Thymus (tissue), 14 donors: ENCODE measurements at places on chromosomes 2 and 18.

DNA sequence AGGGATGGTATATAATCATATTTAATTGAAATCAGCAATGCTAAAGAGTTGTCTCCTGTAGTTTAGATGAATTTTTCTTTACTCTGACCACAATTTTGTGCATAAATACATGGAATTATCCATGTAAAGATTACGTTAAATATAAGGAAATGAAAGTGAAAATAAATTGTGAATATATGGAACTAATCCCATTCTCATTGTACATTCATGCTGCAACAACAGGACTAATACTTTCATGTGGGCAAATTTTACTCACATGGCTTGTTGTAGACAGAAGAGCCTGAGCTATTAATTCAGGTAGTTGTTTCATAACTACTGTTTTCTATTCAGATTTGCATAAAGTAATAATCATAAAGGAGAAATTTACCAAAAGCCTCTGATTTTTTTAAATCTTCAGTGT is 357.8 kb downstream of the ARHGAP15 start:
- no peaks in the 10 kb centered on the region for H3K27me3 ChIP-seq
- no peak for DNase-seq
- peaks cover 11% of the 10 kb centered on the region for H3K36me3 ChIP-seq
- H3K27ac ChIP-seq, result no peak overlapping the region
- H3K4me3 ChIP-seq, result no peak overlapping the region
- H3K4me1 ChIP-seq, result no peaks in the 10 kb centered on the region

DNA sequence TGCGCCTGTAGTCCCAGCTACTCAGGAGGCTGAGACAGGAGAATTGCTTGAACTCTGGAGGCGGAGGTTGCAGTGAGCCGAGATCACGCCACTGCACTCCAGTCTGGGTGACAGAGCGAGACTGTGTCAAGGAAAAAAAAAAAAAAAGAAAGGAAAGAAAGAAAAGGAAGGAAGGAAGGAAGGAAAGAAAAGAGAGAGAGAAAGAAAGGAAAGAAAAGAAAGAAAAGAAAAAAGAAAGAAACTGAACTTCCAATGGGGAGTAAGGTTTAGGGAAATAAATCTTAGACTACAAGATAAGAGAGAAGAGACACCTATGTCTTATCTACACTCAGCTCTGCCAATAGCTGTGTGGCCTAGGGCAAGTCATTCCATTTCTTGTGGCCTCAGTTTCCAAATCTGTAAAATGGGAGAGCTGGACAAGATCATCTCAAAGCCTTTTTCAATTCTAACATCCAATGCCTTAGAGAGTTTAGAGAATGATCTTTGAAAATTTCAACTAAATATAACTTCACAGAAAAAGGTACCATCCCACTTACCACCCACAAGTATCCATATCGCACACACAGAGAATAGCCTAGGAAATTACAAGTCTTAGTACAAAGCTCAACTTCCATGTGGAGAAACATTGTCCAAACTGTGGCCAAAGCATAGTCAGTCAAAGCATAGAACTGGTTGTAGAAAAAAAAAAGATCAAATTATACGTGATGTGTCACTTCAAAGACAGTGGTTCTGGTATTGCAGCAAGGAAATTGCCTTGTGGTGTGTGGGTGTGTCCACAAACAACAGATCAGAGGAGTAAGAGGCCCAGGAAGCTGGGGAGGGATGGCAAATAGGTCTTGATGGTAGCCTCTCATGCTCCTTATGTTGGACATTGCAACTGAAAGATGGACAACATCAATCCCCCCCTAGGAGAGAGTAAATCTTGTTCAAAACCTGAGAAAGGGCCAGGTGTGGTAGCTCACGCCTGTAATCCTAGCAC is 42.4 kb downstream of the SLC14A2 start:
- no peak overlapping the region for H3K4me3 ChIP-seq
- DNase-seq, result no peak
- H3K4me1 ChIP-seq, result peaks cover 3% of the 10 kb centered on the region
- H3K27ac ChIP-seq, result no peak overlapping the region
- no peaks in the 10 kb centered on the region for H3K36me3 ChIP-seq
- H3K27me3 ChIP-seq, result no peaks in the 10 kb centered on the region

GRCh38 chr2:146949400-146949799 is 895.4 kb upstream of the ACVR2A start:
- no peaks in the 10 kb centered on the region for H3K27me3 ChIP-seq
- H3K4me3 ChIP-seq, result no peak overlapping the region
- no peak overlapping the region for H3K27ac ChIP-seq
- no peaks in the 10 kb centered on the region for H3K4me1 ChIP-seq
- DNase-seq, result no peak
- no peaks in the 10 kb centered on the region for H3K36me3 ChIP-seq

GRCh38 chr2:201774546-201774945 is 6.2 kb downstream of the ALS2 start:
- H3K27me3 ChIP-seq, result no peaks in the 10 kb centered on the region
- H3K27ac ChIP-seq, result no peak overlapping the region
- no peak overlapping the region for H3K4me3 ChIP-seq

GRCh38 chr18:23151414-23152099 is 16.3 kb downstream of the CABLES1 start:
- no peaks in the 10 kb centered on the region for H3K27me3 ChIP-seq
- H3K36me3 ChIP-seq, result no peaks in the 10 kb centered on the region
- H3K27ac ChIP-seq, result no peak overlapping the region

DNA sequence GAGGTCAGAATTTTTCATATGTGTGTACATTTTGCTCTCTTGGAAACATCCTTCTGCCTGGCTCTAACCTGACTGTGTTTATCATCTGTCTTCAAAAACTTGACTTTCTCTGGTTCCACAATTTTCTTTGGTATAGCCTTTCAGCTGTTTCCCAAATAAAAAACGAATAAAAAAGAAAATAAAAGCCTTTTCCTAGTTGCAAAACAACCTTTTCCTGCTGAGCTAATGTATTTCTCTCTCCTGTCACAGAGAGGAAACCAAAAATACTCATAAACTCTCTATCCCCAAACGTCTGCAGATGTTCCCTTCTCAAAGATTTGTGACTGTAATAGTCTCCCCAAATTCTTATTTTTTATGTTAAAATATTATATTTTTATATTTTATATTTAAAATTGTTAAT is 505.3 kb upstream of the SLC39A10 start:
- no peak for DNase-seq
- H3K27me3 ChIP-seq, result no peaks in the 10 kb centered on the region
- no peaks in the 10 kb centered on the region for H3K36me3 ChIP-seq

DNA sequence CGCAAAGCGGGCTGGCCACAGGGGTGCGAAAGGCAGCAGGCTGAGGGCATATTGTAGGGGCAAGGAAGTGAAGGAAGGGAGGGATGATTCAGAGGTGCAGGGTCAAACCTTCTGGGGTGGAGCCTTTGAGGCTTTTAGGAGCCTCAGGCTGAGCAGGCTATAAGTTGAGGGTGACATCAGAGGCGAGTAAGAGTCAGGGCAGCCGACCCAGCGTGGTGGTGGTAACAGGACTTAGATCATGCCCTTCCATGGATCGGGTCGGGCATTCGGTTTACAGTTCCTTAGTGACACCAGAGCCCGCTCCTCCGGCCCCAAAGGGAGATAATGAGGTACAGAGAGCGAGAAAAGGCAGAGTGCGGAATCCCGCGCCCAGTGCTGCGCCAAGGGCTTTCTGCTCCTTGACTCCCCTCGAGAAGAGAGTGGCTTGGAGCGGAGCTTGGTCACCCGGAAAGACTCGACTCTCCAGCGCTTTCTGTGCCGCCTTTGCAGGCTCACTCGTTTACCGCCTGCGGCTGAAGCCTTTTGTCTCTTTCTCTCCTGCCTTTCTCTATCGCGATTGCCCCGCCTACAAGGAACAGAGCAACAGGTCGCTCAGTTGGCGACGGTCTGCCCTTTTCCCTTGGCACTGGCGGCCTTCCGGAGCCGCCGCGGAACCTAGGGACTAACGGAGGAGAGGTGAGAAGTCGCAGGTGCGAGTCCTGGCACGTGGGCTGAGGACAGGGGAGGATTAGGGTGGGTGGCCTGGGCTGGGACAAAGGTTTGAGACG is 720 bp downstream of the LBX2 start:
- H3K4me3 ChIP-seq, result no peak overlapping the region
- H3K27me3 ChIP-seq, result peaks cover 76% of the 10 kb centered on the region
- no peak for DNase-seq
- peaks cover 7% of the 10 kb centered on the region for H3K36me3 ChIP-seq
- H3K27ac ChIP-seq, result no peak overlapping the region
- H3K4me1 ChIP-seq, result peaks cover 20% of the 10 kb centered on the region

DNA sequence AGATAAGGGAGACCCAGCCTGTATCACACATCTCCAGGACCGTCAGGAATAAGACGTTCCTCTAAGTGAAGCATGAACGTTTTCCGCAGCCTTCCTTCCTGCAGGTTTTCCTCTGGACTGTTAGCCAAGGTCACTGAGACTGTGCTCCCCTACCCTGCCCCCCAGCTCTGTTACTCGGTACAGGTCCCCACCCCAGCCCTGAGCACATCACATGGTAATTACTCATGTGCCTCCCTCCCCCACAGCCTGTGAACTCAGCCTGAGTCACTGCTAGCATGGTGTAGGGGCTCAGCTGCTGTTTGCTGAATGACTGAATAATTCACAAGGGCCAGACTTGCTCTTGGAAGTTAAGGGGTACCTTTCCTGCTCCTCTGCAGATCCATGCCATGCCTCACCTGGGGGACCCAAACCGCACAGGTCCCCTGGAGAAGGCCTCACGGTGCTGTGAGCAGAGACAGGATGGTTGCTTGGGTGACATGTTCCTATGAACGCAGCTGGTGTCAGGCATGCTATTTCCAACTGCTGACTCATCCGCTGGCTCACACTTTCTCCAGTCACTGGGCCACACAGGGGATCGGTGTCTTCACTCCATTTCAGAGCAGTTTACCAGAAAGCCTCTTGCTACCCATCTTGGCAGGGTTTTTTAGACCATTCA is 88.2 kb downstream of the PLB1 start:
- no peaks in the 10 kb centered on the region for H3K36me3 ChIP-seq
- peaks cover 50% of the 10 kb centered on the region for H3K4me1 ChIP-seq
- peaks cover 2% of the 10 kb centered on the region for H3K27me3 ChIP-seq
- H3K27ac ChIP-seq, result no peak overlapping the region

DNA sequence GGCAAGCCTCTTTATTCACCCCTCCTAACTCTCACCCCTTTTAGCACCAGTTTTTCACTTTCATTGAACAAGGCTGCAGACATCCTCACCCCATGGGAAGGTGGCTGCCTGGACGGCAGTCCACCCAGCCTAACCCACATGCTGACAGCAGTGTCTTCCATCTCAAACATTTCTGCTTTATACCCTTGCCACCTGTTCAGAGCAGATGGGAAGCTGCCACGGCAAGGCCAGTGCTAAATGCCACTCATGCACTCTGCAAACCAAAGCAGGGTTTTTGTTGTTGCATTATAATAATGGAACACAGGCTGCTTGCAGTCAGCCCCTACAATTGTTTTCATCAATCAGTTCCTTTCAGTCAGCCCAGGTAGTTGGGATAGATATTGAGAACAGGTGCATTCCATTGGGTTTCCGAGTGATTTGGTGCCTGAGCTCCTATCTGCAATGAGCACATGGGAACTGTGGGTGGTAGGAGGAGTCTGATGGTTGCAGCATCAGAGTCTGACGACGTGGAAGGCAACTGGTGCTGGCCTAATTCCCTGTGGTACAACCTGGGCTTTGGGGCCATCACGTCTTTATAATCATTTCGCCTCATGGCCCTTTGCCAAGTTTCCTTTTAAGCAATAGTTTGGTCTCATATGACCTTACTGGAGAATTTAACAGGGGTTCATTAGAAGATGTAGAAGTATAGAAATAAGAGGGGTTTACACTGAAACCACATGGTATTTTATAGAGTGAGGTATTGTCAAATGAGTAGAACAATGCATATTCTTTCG is 252.5 kb upstream of the SP5 start:
- no peaks in the 10 kb centered on the region for H3K36me3 ChIP-seq
- no peak overlapping the region for H3K4me3 ChIP-seq
- no peak for DNase-seq
- H3K27ac ChIP-seq, result no peak overlapping the region
- H3K27me3 ChIP-seq, result no peaks in the 10 kb centered on the region

DNA sequence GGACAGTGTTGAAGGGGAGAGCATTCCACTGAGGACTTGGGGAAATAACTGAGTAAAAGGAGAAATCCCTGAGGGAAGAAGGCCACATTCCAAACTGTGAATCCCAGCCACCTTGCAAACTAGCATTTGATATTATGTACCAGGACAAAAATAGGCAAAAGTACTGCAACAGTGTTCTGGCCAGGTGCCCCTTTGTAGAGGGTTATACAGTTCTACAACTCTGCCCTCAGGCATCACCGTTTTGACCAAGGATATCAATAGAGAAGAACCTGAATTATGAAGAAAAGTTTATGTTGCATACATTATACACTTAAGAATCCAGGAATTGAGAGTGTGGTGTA is 20.6 kb upstream of the CAVIN2 start:
- H3K4me3 ChIP-seq, result no peak overlapping the region
- no peaks in the 10 kb centered on the region for H3K36me3 ChIP-seq
- DNase-seq, result no peak
- H3K27ac ChIP-seq, result no peak overlapping the region
- H3K4me1 ChIP-seq, result no peaks in the 10 kb centered on the region

- no peaks in the 10 kb centered on the region for H3K27me3 ChIP-seq
- H3K36me3 ChIP-seq, result no peaks in the 10 kb centered on the region
- DNase-seq, result no peak
- no peaks in the 10 kb centered on the region for H3K4me1 ChIP-seq
Observed at GRCh38 chr2:167833294-167833693, 414.1 kb downstream of the STK39 start.
